G401 (cell line): ENCODE measurements at places on chromosomes 3 and 15.
A peak's percentile ranks its signal among the peaks of the same experiment; 100 is the strongest.

GRCh38 chr3:135895734-135896121, 69.8 kb upstream of the PPP2R3A start:
- no peak for DNase-seq

DNA sequence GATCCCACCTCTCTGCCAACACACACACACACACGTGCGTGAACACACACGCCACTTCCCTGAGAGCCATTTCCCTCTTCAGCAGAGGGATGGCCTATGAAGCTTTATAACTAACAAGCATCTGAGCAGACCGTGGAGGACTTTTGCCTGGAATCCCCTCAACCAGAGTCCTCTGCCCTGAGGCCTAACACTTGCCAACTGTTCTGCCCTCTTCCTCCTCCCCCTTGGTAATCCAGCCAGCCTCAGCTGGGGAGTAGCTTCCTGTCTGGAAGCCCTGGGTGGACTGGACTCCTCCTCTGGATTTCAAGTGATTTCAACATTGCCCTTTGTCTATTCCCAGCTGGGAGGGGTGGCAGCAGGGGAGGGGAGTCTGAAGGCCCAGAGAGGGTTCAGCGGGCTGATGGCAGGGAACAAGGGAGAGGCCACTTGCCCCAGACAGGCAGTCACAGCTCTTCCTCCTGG, 68.4 kb upstream of the HACD2 start:
- peak; percentile 14 for DNase-seq

DNA sequence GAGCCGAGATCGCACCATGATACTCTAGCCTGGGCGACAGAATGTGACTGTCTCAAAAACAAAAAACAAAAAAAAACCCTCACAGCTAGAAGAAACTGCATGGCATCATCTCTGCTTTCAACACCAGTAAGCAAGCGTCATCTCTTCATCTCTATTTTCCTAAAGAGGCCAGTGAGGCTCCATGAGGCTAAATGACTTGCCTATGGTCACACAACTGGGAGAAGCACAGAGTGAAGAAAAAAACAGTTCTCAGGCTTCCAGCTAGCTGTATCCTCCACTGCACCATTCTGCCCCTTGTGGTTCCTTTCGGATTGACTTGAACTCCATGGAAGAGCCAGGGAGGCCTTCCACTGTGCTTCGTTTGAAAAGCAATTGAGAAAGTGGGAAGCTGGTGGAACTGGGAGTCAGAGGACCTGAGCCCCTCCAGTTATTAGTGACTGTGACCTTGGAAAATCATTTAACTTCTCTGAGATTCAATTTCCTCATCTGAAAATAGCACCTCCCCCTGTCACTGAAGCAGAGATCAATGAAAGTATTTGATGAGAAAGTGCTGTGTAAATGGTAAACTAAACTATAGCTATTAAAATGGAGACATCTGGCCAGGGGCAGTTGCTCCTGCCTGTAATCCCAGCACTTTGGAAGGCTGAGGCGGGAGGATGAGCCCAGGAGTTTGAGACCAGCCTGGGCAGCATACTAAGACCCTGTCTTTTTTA, 32.1 kb upstream of the DENND4A start:
- DNase-seq: peak; percentile 61

DNA sequence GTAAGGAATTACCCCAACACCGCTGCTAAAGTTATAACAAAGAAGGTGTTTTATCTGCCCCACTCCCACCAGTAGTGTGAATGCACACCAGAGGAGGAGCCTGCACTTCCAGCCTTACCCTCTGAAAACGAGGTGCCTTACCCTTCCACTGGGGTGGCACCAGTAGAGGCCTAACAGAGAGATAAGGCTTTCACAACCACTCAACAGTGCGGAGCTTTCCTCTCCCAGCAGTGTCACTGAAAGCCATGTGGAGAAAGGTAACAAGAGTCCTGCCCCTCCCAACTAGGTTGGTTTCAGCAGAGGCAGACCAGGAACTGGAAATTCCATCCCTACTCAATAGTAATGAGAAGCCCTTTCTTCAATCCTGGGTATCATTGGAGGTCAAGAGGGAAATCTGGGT, 539.2 kb downstream of the VGLL3 start:
- DNase-seq: no peak

DNA sequence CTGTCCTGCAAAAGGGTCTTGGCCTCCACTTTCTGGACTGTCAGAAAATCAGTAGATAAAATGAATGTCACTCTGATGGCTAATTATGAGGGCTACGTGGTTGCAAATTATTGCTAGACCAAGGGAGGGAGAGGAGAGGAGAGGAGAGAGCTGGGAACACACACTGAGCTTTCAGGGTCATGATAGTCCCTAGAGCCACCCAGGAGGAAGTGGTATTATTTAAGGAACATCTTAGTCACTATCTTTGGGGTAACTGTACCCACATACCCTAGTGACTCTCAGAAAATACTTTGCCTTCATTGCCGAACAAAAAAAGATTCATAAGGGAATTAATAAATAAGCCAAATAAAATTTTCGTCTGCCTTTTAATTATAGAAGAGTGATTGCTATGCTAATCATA, 642.3 kb upstream of the CFAP20DC start:
- DNase-seq: no peak

DNA sequence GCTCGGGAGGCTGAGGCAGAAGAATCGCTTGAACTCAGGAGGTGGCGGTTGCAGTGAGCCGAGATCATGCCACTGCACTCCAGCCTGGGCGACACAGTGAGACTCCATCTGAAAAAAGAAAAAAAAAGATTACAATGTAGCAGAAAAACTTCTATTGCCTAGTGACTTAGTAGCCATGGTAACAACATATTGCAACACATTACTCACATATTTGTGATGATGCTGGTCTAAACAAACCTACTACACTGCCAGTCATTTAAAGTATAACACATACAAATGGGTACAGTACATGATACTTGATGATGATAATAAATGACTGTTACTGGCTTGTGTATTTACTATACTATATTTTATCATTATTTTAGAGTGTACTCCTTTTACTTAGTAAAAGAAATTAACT, 125.6 kb downstream of the PLOD2 start:
- DNase-seq: no peak

- DNase-seq: no peak
These were observed 45.1 kb upstream of the LPP start for GRCh38 chr3:188108703-188109412.

DNA sequence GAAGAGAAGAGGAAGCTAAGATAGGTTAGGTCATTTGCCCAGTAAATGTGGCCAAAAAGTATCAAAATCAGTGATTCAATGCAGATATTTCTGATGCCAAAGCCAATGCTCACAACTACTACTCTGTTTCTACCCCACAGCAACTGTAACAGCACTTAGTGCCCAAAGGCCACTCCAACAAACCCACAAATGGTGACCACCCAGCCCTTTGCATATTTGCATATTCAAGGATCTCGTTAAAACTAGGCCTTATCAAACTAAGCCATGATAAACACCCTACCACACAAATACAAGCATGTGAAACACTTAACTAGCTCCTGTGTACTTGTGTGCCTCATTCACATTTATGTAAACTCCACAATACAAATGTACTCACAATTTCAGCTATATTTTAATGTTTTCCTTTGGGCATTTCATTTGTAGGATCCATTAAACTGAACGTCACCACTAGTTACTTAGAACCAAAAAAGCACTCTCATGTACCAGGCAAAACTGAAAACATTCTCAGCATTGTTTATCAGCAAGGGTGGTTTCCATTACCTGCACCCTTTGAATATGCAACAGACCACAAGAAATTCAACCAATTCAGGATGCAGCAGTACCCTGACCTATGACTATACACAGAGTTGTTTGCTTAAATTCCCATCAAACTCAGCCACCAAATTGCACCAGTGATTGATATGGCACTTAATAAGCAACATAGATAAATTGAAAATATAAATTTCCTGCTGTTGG, 111.2 kb upstream of the STT3B start:
- no peak for DNase-seq

GRCh38 chr3:53526704-53527055, 32.3 kb downstream of the CACNA1D start:
- no peak for DNase-seq

GRCh38 chr3:125126323-125126722, 70.5 kb upstream of the HEG1 start:
- no peak for DNase-seq

DNA sequence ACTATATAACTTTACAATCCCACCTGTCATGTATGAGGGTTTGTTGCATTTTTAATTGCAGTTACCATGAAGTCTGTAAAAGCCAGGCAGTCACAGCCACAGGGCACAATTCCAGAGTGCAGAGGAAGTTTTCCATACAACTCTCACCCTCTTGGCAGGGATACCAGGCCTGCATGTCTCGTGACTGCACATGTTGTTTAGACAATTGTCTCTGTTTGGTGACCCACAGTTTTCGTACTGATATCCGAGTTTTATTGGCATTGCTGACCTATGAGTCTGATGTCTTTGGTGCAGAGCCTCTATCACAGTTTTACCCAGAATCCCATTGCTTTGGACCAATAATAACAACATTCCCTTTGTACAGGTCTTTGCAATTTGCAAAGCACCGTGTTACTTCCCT, 24.9 kb upstream of the MYZAP start:
- no peak for DNase-seq

GRCh38 chr15:77644543-77645247, 12.0 kb upstream of the LINGO1 start:
- DNase-seq: no peak

DNA sequence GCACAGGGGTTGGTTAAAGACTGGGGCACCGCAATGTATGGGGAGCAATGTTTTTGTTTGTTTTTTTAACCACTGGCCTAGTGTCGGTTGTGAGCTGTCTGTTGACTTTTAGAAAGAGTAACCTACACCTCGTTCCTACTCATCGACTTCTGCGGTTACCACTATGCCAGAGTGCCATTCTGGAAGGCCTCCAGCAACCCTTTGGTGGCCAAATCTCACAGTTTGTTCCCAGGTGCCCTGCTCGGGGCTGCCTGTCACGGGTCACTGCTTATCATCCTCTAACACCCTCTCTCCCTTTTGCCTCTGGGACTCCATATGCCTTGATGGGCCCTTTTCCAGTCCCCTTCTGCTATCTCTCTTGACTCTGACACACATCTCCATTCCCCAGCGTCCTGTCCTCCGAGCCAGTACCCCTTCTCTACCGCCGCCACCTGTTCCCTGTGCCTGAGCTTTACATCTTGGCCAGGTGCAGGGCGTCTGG, 290.4 kb upstream of the C2CD4B start:
- peak; percentile 70 for DNase-seq

GRCh38 chr3:150922611-150923010, 17.4 kb upstream of the MINDY4B start:
- no peak for DNase-seq

DNA sequence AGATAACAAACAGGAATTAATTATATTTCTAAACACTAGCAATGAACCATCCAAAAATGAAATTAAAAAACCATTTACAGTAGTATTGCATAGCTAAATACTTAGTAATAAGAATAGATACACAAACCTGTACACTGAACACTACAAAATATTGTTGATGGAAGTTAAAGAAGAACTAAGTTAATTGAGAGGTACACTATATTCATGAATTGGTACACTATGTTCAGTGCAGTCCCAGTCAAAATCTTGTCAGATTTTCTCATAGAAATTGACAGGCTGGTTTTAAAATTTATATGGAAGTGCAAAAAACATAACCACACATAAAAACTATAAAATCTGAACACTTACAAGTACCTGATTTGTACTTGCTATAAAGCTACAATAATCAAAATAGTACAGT, 24.4 kb downstream of the PIK3CA start:
- DNase-seq: no peak

GRCh38 chr3:184656829-184657681, 54.8 kb downstream of the MAGEF1 start:
- no peak for DNase-seq

GRCh38 chr3:124886168-124887056, 753 bp downstream of the ITGB5 start:
- DNase-seq: no peak

DNA sequence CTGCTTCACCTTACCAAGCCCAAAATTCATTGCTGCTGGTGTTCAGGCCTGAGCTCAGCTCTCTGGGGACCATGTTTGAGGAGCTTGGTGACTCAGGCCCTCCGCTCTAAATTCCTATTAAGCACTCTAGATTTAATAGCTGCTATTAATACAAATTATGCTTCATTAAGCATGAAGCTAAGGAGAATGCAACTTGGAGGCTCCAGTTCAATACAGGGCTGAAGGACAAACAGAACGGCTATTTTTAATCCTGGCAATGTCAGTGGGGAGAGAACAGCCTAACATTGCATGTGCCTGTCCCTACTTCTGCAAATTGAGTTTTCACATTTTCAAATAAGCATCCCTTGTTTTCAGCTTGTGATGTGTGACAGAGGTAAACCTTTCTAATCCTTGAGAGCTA, 80.1 kb upstream of the TRIM42 start:
- DNase-seq: no peak

DNA sequence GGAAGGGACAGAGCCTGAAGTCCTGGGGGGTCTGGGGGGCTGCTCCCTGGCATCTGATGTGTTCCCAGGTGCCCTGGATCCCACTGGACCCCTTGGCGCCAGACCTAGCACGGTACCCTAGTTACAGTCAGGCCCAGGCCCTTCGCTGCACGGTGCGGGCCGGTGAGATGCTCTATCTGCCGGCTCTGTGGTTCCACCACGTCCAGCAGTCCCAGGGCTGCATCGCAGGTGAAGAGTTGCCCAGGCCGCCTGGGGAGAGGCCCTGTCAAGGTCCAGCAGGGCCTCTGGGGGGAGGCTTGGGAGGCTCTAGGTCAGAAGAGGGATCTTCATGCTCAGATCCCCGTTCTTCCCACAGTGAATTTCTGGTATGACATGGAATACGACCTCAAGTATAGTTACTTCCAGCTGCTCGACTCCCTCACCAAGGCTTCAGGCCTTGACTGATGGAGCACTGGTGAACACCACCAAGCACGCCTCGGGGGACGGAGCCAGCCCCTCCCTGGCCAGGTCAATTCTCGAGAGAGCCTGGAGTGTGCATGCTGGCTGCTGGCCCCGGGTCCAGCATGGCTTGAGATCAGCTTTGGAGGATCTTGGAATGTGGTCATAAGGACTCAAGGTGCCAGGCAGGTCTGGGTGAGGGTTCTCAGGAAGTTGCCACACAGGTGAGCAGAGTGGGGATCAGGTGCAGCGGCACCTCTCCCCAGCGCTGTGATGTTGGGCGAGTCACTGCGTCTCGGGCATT, 1.8 kb upstream of the PLA2G4B start:
- DNase-seq: no peak

DNA sequence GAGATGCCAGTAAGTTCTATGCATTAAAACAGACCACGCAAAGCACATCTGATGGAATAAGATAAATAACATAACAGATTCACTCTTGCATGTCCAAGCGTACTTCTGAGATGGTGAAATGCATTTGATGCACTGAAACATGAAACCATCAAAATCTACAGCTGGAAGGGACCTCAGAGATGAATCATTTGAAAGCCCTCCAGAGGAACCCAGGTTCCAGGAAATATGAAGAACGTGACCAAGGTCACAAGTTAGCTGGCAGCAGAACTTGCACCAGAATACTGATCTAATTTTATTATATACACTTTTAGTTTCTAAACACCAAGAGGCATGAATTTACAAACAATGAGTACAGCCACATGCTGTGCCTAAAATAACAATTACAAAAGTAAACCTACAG, 957.1 kb downstream of the FHIT start:
- no peak for DNase-seq

GRCh38 chr3:115146032-115146417, 1.1 kb downstream of the ZBTB20 start:
- DNase-seq: peak; percentile 73
